ENCODE measurements at places on chromosomes 5 and 9. TPM values are rescaled to one million over a fixed set of nuclear protein-coding genes. Genes with fewer than 3 reads are reported as not detected.

GARIN3 gene
- total RNA-seq, result 0.46 TPM

TCF7 gene
- 93.5 TPM for total RNA-seq

RORB gene
- not detected for total RNA-seq

MLLT3 gene
- 43.6 TPM for total RNA-seq

FAM200C gene
- 0.82 TPM for total RNA-seq

HAVCR1 gene
- total RNA-seq, result 0.96 TPM

SLCO6A1 gene
- total RNA-seq, result not detected

RGS7BP gene
- not detected for total RNA-seq

PBX3 gene
- total RNA-seq, result 17.6 TPM

DNA sequence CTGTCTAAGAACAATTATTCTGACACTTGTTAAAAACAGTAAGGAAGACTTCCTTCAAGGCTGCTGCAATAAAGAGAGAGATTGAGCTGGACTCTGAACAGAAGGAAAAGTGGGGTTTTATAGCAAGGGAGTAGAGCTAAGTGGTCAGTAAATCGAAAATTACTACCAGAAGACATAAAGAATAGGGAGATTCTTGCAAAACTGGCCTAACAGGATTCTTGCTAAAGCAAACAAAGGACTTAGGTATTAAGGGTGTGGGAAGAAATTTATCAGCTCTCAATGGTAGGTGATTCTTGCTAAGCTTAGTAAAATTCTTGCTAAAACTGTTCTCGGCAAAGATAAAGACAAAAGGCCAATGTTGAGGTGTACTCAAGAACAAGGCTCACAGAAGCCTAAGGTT, 300.5 kb downstream of the SLCO4C1 start:
- no peak for DNase-seq

DNA sequence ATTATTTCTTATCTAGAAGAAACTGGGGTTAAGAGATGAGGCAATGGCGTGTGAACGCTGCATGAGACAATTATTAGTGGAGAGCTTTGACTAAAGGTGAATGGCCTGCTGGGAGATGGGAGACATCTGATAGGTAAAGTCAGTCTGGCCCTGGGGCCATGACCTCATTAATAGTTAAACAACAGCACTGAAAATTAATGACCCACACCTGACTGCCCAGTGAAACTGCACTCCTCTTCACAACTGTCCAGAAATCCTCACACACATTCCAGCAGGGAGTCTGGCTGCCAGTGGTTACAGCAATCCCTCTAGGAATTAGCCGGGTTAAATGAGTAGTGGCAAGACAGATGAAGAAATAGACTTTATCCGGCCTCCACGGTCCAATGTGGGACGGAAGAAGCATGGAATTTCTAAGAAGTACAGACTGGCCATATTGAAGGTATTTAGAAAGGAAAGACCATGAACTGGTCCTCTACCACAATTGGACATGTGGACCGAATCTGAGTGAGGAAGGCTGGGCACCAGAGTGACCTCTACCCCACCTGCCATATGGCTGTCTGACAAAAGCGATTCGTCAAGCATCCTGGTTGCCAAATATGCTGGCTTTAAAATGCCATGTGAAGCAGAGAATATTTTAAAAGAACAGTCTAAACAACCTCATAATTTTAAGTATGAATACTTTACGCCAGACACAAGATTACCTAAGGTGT, 138.4 kb downstream of the EFNA5 start:
- DNase-seq, result no peak

- DNase-seq, result no peak
Measured at GRCh38 chr9:4501147-4501507, 10.9 kb downstream of the SLC1A1 start.

DNA sequence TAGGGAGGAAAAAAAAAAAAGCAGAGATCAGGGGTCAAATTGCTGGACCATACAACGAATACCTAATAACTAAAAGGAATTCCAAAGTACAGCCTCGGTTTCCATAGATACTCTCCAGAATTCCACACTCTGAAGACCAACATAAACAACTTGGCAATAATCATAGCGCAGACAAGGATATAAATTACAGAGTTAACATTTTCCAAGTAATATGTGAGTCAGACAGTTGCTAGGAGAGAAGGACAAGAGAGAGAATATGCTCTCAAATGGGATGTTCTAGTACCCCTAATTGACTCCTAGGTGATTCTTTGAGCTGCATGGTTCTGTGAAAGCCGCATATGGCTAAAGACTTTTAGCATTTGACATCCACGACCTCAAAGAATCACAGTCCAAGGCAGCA, 165.2 kb downstream of the FRMD3 start:
- DNase-seq, result no peak

DNA sequence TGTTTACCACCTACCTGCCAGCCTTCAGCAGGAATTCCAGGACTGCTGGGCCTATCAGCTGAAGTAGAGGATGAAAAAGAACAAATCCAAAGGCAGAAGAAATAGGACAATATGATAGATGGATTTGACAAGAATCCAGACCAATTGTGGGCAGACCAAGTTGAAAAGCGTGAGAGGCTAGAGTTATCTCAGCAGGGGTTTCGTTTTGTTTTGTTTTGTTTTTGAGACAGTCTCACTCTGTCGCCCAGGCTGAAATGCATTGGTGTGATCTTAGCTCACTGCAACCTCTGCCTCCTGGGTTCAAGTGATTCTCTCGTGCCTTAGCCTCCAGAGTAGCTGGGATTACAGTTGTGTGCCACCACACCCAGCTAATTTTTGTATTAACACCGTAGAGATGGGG, 113.2 kb downstream of the PALM2AKAP2 start:
- no peak for DNase-seq

GRCh38 chr5:58311526-58311925, 148.4 kb downstream of the PLK2 start:
- DNase-seq, result no peak
